Liver (tissue), 10 donors: ENCODE measurements at places on chromosomes 7 and 10.
A peak's percentile ranks its signal among the peaks of the same experiment; 100 is the strongest.

GRCh38 chr7:44629829-44630522, 23.5 kb downstream of the OGDH start:
- no peak overlapping the region for H3K27ac ChIP-seq
- H3K4me3 ChIP-seq: no peak overlapping the region
- no peak for DNase-seq
- peaks cover 35% of the 10 kb centered on the region for H3K4me1 ChIP-seq
- no peaks in the 10 kb centered on the region for H3K27me3 ChIP-seq

DNA sequence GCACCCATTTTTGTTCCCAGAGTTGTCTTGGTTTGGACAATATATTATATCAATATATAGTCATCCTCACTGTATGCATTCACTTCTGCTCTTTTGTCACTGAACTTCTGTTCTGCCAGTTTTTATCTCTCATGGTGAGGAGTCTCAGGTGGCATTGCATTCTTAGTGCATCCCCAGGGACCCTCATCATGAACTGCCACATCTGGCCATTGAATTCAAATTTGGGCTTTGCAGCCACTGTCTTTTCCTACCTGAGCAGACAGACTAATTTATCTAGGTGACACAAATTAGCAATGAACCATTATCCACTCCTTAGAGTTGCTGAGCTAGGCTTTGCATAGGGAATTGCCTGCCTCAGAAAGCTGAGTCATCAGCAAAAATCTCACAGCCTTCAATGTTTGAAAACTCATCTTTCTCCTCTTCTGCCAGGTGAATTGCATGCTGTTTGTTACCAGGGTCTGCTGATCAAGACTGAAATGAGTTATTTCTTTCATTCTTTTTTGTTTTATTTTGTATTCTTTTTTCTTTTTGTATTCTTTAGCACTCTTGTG, 316.8 kb upstream of the MTPN start:
- no peaks in the 10 kb centered on the region for H3K27me3 ChIP-seq
- DNase-seq: no peak

DNA sequence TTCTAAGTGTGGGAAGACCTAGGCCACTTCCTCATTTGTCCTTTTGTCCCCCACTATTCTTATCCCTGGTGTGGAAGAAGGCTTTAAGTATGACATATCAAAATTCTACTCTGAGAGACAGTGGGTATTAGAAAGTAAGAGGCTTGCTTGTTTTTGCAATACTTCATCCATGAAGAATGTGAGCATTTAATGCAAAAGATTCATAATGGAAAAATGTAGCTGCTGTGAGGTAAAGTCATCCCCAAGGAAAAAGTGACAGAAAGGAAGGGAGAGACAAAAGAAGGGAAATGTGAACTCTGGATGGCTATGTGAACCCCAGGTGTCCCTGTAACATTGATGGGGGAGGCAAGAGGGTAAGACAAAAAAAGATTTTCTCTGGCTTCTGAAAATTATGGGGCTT, 607.5 kb downstream of the SORCS1 start:
- no peak for DNase-seq
- no peaks in the 10 kb centered on the region for H3K36me3 ChIP-seq

DNA sequence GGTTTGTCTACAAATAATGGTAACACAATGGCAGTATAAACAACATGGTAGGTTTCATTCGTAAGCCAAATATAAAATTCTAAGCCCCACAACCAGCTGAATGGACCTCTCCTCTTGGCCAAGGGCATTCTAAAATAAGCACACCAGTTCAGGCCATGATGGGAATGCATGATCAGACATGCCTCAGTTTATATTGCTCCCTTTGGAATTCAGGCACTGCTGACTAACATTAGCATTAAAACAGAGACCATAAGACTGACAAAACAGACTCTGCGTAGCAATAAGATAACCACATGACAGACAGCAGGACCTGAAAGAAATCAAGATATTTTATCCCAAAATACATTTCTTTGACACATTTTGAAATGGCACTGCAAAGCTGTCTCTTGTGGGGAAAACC, 125.8 kb downstream of the FAM107B start:
- no peak overlapping the region for H3K4me3 ChIP-seq
- H3K36me3 ChIP-seq: no peaks in the 10 kb centered on the region
- H3K4me1 ChIP-seq: no peaks in the 10 kb centered on the region

DNA sequence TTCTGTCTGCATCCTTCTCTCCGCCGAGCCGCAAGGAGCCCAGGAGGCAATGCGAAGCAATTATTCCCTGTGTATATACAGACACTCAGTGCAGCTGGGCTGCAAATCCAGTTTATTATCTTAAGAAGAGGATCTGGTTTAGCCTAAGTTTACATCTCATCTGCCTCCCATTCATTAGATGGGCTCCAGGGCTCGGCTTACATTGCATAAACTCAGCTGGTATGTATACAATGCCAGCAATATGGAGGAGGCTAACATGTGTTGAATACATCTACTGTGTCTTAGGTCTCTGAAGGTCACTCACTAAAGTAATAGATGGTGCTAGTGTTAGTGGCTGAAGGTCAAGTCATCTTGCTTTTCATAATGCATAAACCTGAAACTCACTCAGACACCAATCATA, 996.8 kb downstream of the KCNMA1 start:
- no peak overlapping the region for H3K27ac ChIP-seq
- H3K4me1 ChIP-seq: no peaks in the 10 kb centered on the region
- no peaks in the 10 kb centered on the region for H3K27me3 ChIP-seq

DNA sequence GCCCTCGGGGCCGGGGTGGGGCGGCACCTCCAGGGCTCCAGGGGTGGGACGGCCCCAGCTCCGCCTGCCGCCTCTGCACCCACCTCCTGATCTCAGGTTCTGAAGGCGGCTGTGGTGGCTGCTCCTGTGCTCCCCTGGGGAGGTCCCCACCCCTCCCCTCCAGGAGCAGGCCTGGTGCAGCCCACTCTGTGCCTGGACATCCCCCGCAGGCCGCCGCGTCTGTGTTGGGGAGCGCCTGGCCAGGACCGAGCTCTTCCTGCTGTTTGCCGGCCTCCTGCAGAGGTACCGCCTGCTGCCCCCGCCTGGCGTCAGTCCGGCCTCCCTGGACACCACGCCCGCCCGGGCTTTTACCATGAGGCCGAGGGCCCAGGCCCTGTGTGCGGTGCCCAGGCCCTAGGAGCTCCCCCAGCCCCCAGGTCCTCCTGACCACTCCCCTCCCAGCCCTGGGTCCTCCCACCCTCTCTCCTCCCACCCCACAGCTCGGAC, 5.5 kb downstream of the CYP2W1 start:
- no peak for DNase-seq
- no peak overlapping the region for H3K4me3 ChIP-seq
- H3K36me3 ChIP-seq: no peaks in the 10 kb centered on the region
- H3K4me1 ChIP-seq: peaks cover 5% of the 10 kb centered on the region

- H3K27me3 ChIP-seq: no peaks in the 10 kb centered on the region
- no peaks in the 10 kb centered on the region for H3K4me1 ChIP-seq
- H3K27ac ChIP-seq: no peak overlapping the region
- DNase-seq: no peak
- no peaks in the 10 kb centered on the region for H3K36me3 ChIP-seq
Measured at GRCh38 chr7:40507166-40507565, 372.4 kb downstream of the SUGCT start.

DNA sequence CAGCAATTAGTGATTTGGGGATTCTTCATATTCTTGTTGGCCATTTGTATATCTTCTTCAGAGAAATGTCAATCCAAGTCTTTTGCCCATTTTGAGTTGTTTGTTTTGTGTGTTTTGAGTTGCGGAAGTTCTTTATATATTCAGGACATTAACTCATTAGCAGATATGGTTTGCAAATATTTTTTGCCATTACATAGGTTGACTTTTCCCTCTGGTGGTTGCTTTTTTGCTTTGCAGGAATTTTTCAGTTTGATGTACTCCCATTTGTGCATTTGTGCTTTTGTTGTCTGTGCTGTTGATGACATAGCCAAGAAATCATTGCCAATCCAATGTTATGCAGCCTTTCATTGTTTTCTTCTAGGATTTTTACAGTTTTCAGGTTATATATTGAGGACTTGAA, 63.6 kb upstream of the DNAJC1 start:
- no peaks in the 10 kb centered on the region for H3K27me3 ChIP-seq
- H3K27ac ChIP-seq: no peak overlapping the region
- no peak for DNase-seq
- no peaks in the 10 kb centered on the region for H3K36me3 ChIP-seq
- H3K4me3 ChIP-seq: no peak overlapping the region

- H3K4me1 ChIP-seq: no peaks in the 10 kb centered on the region
- no peak overlapping the region for H3K4me3 ChIP-seq
- H3K36me3 ChIP-seq: no peaks in the 10 kb centered on the region
- H3K27ac ChIP-seq: no peak overlapping the region
Measured at GRCh38 chr10:97795886-97796285, 24.1 kb upstream of the SFRP5 start.

GRCh38 chr7:140054751-140055150, 8.0 kb downstream of the PARP12 start:
- peaks cover 5% of the 10 kb centered on the region for H3K36me3 ChIP-seq
- no peak overlapping the region for H3K4me3 ChIP-seq
- H3K27ac ChIP-seq: no peak overlapping the region
- peaks cover 4% of the 10 kb centered on the region for H3K4me1 ChIP-seq

DNA sequence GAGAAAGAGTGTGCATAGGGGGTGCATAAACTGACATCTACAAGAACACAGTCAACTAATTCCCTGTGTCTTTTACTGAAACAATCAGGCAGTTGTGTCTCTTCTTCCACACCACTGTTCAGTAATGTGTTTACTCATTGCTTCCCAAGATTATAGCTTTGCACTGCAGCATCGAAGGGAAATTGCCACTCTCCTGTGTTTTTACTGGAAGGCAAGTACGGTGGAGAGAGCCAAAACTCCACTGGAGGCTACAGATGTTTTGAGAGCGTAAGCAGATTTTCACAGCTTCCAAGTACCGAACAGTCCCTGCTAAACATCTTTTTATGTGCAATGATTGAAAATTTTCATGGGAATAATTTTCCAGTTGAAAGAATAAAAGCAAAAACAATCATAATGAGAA, 510.5 kb upstream of the AKR1E2 start:
- H3K27ac ChIP-seq: no peak overlapping the region
- H3K36me3 ChIP-seq: no peaks in the 10 kb centered on the region
- H3K4me1 ChIP-seq: no peaks in the 10 kb centered on the region
- H3K27me3 ChIP-seq: no peaks in the 10 kb centered on the region
- no peak overlapping the region for H3K4me3 ChIP-seq

DNA sequence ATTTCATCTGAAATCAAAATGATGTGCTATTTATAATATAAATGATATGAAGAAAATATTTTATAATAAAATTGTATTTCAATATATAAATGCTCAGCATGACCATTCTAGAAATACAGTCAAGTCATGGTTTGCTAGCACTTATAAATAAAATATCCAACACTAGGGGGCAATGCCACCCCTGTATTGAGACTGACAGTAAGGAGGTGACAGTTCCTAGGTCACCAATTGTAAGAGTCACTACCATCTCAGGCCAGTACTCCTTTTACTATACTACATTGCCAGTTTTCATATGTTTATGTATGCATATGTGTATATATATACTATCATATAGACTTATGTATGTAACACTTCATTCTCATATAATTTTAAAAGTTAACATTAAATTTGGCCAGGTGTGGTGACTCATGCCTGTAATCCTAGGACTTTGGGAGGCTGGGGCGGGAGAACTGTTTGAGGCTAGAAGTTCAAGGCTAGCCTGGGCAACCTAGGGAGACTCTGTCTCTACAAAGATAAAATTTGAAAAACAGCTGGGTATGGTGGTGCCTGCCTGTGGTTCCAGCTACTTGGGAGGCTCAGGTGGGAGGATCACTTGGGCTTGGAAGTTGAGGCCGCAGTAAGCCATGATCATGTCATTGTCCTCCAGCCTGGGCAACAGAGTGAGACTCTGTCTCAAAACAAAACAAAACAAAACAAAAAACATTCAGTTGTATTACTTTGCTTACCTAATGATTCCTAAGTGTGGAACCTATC, 2.4 kb upstream of the CNOT4 start:
- H3K27ac ChIP-seq: no peak overlapping the region
- peaks cover 29% of the 10 kb centered on the region for H3K4me1 ChIP-seq
- H3K4me3 ChIP-seq: no peak overlapping the region
- no peaks in the 10 kb centered on the region for H3K36me3 ChIP-seq

- H3K4me3 ChIP-seq: no peak overlapping the region
- no peaks in the 10 kb centered on the region for H3K36me3 ChIP-seq
- no peaks in the 10 kb centered on the region for H3K27me3 ChIP-seq
- H3K4me1 ChIP-seq: no peaks in the 10 kb centered on the region
Measured at GRCh38 chr10:128897401-128898129, 569.5 kb upstream of the MGMT start.

- H3K27me3 ChIP-seq: no peaks in the 10 kb centered on the region
- H3K4me1 ChIP-seq: no peaks in the 10 kb centered on the region
- no peak overlapping the region for H3K27ac ChIP-seq
- H3K36me3 ChIP-seq: no peaks in the 10 kb centered on the region
- no peak overlapping the region for H3K4me3 ChIP-seq
- no peak for DNase-seq
Measured at GRCh38 chr10:29784175-29784773, 149.5 kb upstream of the SVIL start.

DNA sequence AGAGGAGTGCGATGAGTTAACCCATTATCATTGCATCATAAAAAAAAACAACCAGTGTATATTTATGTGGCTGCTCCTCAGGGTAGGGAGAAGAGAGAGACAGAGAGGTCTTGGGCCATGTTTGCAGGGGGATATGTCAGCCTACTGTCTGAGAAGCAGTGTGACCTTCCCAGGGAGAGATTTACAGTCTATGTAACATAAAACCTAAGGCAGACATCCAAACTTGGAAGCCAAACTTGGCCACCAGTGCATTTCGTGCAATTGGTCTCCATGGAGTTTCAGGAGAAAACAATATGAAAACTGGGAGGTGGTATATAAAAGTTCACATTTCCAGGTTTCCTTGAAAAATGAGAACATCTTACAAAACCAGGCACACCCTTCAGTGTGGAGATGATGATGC, 85.9 kb upstream of the CXCL12 start:
- no peaks in the 10 kb centered on the region for H3K27me3 ChIP-seq
- H3K4me3 ChIP-seq: no peak overlapping the region
- H3K36me3 ChIP-seq: no peaks in the 10 kb centered on the region
- no peak for DNase-seq
- no peaks in the 10 kb centered on the region for H3K4me1 ChIP-seq

DNA sequence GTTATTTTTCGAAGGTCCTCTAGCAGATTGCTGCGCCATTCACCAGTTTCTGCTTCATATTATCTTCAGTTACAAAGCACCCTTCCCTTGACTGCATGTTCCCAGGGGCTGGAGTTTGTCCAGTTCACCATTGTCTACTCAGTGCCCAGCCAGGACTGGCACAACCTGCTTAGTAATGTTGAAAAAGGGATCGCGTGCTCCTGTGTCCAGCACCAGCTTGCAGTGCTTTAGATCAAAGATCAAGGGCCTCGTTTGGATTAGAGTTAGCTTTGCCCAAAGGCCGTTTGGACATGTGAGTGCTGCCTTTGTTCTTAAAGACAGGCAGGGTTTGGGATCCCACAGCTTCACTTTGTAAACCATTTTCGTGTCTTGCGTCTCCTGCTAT, 867 bp downstream of the ATP6V0E2 start:
- no peaks in the 10 kb centered on the region for H3K36me3 ChIP-seq
- DNase-seq: peak; percentile 25
- peak overlapping the region; percentile 79 for H3K27ac ChIP-seq
- no peaks in the 10 kb centered on the region for H3K27me3 ChIP-seq

GRCh38 chr7:2597273-2597640, 34.5 kb upstream of the TTYH3 start:
- H3K36me3 ChIP-seq: peaks cover 3% of the 10 kb centered on the region
- no peaks in the 10 kb centered on the region for H3K4me1 ChIP-seq
- no peak for DNase-seq
- no peak overlapping the region for H3K4me3 ChIP-seq

GRCh38 chr7:22447762-22448161, 52.2 kb downstream of the STEAP1B start:
- DNase-seq: no peak
- H3K4me1 ChIP-seq: no peaks in the 10 kb centered on the region
- H3K4me3 ChIP-seq: no peak overlapping the region
